Chondrocyte (in vitro differentiated cells): ENCODE measurements at places on chromosomes 5 and 9.

- no peak for DNase-seq
These were observed 181.7 kb upstream of the SLC30A5 start for GRCh38 chr5:68911840-68912690.

GRCh38 chr5:142107736-142108431 is 695 bp upstream of the NDFIP1 start:
- no peak for DNase-seq

- no peak for DNase-seq
These were observed 12.8 kb downstream of the ENC1 start for GRCh38 chr5:74627646-74628279.

- DNase-seq, result no peak
These were observed 403.7 kb upstream of the CCNG1 start for GRCh38 chr5:163033656-163034055.

GRCh38 chr5:125592856-125593255 is 830.4 kb upstream of the GRAMD2B start:
- no peak for DNase-seq

DNA sequence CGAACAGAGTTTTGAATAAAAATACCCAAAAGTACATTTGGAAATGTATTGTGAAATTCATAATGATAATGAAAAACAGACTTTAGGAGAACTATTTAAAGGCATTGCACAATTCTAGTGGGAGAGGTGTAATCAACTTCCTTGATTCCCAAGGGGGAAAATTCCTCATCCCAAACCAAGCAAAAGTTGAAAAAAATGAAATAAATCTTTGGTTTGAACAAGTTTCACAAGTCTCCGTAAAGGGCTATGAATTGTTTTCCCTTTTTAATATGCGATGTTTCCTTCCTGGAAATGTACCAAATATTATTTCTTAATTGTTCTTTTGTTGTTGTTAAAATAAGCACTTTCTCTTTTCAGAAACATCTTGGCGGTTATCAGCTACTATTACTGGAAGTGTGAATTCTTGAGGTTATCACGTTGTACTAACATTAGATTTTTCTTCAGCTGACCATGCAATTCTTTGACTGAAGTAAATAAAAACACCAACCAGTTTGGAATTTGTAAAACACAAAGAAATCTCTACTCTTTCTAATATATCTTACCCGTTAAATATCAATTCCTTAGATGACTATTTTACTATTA is 59.3 kb downstream of the SVEP1 start:
- no peak for DNase-seq

- DNase-seq, result no peak
These were observed 1.3 kb downstream of the ZBTB34 start for GRCh38 chr9:126861707-126862103.

- no peak for DNase-seq
These were observed 17.4 kb downstream of the MAML1 start for GRCh38 chr5:179749857-179750508.

DNA sequence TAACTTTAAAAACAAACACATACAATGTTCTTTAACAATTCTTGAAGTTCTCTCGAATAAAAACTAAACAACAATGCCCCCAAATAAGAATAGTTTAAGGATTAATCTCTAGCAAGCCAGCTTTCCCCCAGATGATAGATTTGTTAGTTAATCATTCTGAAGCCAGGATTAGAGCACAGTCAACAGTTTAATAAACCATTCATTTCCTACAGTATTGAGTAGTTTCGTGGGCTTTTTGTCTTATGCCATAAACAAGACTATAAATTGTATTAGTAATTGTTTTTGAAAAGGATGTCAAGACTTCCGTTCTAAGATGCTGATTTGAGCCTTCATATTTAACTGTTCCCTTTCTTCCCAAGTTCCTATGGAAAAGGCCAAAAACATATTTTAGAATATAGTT is 136.6 kb downstream of the PIK3R1 start:
- no peak for DNase-seq

DNA sequence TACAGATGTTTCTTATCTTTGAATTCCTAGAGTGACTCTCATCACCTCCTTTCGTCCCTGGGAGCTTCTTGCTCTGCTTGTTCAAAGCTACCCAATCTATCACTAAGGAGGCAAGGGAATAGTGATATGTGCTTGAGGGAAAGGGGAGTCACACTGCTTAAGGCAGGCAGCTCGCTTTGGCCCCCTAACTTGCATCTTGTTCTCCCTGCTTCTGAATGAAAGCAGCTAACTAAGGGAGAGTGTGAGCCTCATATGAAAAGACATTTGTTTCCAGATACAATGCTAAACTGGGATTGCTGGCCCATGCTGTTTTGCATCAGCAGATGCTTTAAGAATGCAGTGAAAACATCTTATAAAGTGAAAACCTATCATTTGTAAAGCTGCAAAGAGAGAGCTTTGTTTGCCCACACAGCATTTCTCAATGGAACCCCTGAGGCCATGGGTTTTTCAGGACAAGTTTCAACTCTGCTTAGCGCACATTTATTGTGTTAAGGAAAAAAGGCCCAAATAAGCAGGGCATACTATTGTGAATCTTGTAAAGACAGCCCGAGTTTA is 367.9 kb upstream of the ADAMTSL1 start:
- DNase-seq, result no peak

GRCh38 chr9:121333950-121334773 is 35.9 kb downstream of the STOM start:
- DNase-seq, result no peak

GRCh38 chr9:4425319-4426045 is 64.8 kb upstream of the SLC1A1 start:
- no peak for DNase-seq

GRCh38 chr9:87763286-87763685 is 37.4 kb downstream of the CTSL start:
- no peak for DNase-seq

DNA sequence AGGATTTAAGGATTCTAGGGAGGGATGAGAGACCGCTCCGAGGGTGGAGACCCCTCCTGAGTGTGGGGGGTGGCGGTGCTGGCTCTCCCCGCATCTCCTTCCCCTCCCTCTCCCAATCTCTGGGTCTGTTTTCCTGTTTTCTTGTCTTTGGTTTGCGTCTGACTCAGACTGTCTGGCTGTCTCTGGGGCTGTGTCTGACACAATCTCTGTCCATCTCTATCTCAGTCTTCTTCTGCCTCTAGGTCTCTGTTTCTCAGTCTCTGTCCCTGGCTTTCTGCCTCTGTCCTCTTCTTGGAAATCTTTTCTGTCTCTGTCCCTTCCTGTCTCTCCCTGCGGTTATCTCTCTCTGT is 196 bp upstream of the GRM6 start:
- no peak for DNase-seq

DNA sequence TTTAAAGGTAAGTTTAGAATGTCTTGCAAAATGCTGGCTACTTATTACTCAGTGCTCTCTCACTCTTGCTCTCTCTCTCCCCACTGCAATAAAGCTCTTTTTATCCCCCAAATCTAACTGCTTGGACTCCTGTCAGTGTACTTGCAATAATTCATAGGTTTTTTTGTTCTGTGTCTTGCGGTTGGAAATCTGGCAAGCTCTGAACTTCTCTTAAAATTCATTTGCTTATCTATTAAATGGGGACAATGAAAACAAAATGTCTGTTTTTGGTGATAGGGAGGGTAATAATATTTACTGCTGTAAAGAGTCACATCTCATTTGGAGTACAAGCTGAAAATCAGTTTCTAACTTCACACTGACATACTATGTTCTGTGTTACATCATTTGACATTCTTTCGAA is 18.7 kb upstream of the OR13D1 start:
- no peak for DNase-seq

GRCh38 chr9:135284386-135285134 is 195.0 kb upstream of the PPP1R26 start:
- peak; percentile 72 for DNase-seq

DNA sequence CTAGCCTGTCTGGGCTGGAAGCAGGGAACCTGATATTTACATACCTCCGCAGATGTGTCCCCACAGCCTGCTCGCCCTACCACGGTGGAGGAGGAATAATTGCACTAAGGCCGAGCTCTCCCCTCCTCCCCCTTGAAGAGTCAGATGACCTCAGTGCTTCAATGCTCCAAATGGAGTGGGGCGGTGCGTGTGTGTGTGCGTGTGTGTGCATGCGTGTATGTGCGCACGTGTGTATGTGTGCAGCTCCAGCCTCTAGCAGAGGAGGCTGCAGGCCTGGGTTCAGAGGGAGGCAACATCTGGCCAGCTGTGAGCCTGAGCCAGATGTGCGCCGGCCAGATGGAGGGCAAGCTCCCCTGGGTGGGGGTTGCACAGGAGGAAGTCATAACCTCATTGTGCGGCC is 90.5 kb downstream of the NRG2 start:
- no peak for DNase-seq

GRCh38 chr9:124075761-124076160 is 64.2 kb downstream of the LHX2 start:
- no peak for DNase-seq

- DNase-seq, result no peak
These were observed 677.3 kb upstream of the RGMB start for GRCh38 chr5:98096155-98096554.

GRCh38 chr5:110338341-110339083 is 388.0 kb downstream of the TMEM232 start:
- DNase-seq, result no peak

DNA sequence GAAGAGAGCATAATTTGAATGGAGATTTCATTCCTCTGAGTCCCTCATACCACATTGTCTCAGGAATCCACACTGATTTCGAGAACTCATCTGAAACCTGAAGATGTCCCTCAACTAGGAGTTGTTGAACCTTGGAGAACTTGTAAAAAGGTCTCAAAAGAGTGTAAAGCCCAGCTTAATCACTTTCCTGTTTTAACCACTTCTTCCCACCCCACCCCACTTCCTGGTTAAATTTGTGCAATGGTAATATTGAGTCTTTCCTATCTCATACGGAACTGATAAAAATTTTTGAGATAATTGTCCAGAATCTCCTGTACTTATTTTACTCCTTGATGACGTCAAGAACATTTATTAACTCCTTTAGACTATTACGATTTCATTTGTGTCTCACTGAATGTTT is 240.7 kb downstream of the ARRDC3 start:
- no peak for DNase-seq

GRCh38 chr9:126952205-126952977 is 37.8 kb downstream of the RALGPS1 start:
- no peak for DNase-seq

GRCh38 chr5:96141749-96142148 is 180.1 kb upstream of the ELL2 start:
- no peak for DNase-seq

DNA sequence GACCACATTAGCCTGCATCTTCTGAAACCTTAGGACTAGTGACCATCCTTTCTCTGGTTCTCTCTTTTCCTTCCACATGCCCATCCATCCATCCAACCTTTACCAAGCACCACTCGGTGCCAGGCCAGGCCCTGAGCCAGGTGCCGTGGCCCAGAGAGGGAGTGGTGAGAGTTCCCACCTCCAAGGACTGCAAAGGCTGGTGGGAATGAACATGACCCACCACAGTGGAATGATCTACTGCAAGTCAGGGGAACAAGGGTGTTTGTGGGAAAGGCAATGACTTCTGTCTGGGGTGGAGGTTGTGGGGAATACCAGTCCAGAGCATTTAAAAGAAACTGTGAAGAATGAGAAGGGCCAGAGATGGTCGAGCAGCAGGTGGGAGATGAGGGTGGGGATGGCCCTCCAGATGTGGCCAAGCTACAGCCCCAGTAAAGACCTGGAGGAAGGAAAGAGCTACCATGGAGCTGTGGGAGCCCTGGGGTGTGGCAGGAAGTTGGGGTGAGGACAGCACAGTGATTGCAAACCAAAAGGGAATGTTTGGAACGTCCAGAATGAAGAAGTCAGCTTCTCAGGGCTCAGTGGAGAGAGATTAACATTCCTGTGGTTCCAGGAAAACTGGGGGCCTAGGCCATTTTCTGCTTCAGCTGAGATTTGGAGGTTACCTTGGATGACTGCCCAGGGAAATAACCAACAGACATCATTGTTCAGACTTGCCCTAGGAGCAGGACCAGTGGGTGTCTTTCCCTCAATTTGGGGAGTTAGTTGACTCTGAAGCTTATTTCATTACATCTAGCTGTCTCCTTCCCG is 30.7 kb upstream of the CORO2A start:
- no peak for DNase-seq

- DNase-seq, result no peak
These were observed 62.9 kb downstream of the PDE4D start for GRCh38 chr5:59830536-59831200.

DNA sequence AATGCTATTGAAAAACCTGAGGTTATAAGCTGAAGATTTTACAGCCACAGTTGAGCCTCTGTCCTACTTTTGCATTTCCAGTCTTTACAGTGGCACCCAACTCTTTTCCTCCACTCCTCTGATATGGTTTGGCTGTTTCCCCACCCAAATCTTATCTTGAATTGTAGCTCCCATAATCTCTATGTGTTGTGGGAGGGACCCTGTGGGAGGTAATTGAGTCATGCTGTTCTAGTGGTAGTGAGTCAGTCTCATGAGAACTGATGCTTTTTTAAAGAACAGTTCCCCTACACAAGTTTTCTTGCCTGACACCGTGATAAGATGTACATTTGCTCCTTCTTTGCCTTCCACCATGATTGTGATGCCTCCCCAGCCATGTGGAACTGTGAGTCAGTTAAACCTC is 646.1 kb upstream of the SEMA6A start:
- no peak for DNase-seq

DNA sequence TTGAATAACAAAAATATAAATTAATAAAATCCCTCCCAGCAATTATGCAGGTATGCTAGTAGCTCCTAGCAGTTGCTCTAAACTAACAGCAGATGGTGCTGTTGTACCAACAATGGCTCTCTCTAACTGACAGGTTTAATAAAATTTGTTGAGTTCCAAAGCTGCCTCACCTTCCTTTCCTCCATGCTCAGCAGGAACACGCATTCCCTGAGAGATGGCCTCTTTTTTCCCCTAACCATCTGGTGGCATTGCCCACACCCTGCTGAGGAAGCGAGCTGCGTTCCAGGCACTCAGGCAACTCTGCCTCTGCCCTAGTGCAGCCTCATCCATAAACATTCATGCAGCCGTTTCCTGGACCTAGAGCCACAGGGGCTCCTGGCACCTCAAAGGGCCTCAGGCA is 106.2 kb downstream of the KLHL3 start:
- DNase-seq, result no peak

DNA sequence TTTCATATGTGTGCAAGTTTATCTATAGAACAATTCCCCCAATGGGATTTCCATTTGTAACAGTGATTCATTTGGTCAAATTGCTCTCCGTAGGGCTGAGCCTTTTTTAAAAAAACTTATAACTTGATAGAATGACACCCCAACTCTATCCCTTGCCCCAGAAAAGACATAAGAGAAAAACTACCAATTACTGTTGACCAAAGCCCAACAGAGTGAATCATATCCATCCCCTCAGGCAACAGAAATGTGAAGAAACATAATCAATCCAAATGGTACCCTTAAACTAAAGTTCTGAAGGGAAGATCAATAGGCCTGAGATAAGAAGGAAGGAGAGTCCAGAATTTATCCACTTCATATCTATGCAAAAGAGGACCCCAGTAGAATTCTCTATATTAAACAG is 17.8 kb downstream of the TICAM2 start:
- no peak for DNase-seq

GRCh38 chr9:76658510-76659231 is 105.6 kb upstream of the PCA3 start:
- no peak for DNase-seq

- no peak for DNase-seq
These were observed 26.8 kb upstream of the IQGAP2 start for GRCh38 chr5:76376148-76376865.

- no peak for DNase-seq
These were observed 397.5 kb downstream of the TMEM167A start for GRCh38 chr5:82679660-82680059.
